Suprapubic skin (tissue), 4 donors: ENCODE measurements at places on chromosomes 6 and 20. TPM values are rescaled to one million over a fixed set of nuclear protein-coding genes. Genes with fewer than 3 reads are reported as not detected.

- no peak overlapping the region for H3K4me3 ChIP-seq
- no peak overlapping the region for H3K27ac ChIP-seq
- H3K36me3 ChIP-seq, result no peaks in the 10 kb centered on the region
- no peaks in the 10 kb centered on the region for H3K27me3 ChIP-seq
Measured at GRCh38 chr6:164097056-164097455, 682.5 kb downstream of the QKI start.

DNA sequence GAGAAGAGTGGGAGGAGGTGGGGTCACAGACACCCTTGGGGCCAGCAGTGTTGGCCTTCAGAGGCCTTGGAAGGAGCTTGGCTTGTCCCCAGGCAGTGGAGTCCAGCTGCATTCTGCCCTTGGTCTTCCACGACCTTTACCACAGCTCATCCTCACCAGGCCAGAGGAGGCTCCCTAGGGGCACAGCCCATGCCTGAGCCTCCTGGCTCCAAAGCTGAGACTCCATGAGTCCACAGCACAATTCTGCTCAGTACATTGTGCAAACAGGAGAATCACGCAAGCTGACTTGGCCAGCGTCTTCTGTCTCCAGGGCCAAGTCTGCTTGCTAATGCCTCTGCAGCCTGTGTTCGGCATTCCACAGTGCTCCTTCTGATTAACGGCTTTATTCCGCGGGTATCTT lies 337.2 kb downstream of the SMOC2 start:
- no peak for DNase-seq
- H3K36me3 ChIP-seq, result no peaks in the 10 kb centered on the region
- no peak overlapping the region for H3K27ac ChIP-seq

- H3K27ac ChIP-seq, result no peak overlapping the region
- H3K36me3 ChIP-seq, result no peaks in the 10 kb centered on the region
- H3K4me3 ChIP-seq, result no peak overlapping the region
- H3K4me1 ChIP-seq, result peaks cover 14% of the 10 kb centered on the region
Measured at GRCh38 chr6:151001387-151002056, 136.0 kb downstream of the MTHFD1L start.

DNA sequence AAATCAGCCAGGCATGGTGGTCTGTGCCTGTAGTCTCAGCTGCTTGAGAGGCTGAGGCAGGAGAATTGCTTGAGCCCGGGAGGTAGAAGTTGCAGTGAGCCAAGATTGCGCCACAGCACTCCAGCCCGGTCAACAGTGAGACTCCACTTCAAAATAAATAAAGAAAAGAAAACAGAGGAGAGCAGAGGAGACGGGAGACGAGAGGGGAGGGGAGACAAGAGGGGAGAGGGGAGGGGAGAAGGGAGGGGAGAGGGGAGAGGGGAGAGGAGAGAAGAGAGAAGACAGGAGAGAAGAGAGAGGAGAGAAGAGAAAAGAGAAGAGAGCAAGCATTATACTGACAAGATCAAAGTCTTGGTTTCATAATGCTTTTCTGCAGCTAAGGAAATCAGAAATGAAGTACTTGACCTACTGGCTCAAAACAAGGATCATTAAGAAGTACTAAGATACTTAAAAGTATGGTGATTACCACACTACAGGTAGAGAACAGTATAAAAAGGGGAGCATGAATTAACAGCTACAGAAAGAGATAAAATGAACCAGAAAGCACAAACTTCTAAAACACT lies 30.5 kb downstream of the FAM8A1 start:
- no peaks in the 10 kb centered on the region for H3K27me3 ChIP-seq
- H3K4me3 ChIP-seq, result no peak overlapping the region
- no peak overlapping the region for H3K27ac ChIP-seq
- peaks cover 57% of the 10 kb centered on the region for H3K36me3 ChIP-seq
- no peaks in the 10 kb centered on the region for H3K4me1 ChIP-seq

GRCh38 chr6:4287811-4288244 lies 152.5 kb upstream of the ECI2 start:
- no peak overlapping the region for H3K27ac ChIP-seq
- no peak overlapping the region for H3K4me3 ChIP-seq
- peaks cover 3% of the 10 kb centered on the region for H3K4me1 ChIP-seq
- DNase-seq, result no peak
- H3K36me3 ChIP-seq, result no peaks in the 10 kb centered on the region

- H3K27me3 ChIP-seq, result no peaks in the 10 kb centered on the region
- H3K4me3 ChIP-seq, result peak overlapping the region; percentile 89
- H3K4me1 ChIP-seq, result peaks cover 41% of the 10 kb centered on the region
- no peak for DNase-seq
- H3K27ac ChIP-seq, result peak overlapping the region; percentile 90
- H3K36me3 ChIP-seq, result no peaks in the 10 kb centered on the region
Measured at GRCh38 chr6:127343809-127344659, 625 bp upstream of the ECHDC1 start.

DNA sequence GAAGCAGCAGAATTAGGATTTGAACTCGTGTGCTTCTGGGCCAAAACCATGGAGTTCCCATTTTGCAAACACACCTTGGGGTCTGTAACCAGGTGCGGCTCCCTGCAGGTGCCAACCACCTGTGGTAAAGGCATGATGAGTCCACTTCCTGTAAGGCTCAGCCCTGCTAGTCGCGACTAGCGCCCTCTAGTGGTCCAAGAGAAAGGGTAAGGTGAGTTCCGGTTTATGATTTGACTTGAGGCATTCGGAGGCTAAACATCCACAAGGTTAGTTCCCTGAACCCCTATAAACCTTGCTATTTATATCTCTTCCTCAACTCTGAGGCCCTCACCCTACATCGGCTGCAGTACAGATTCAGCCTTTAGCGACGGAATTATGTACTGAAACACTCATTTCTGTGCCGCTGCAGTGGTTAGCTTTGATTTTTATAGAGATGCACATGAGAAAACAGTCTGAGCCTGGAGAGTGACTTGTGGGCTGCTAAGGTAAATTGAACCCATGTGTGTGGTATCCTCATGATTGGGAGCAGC lies 173.4 kb downstream of the PLCB1 start:
- DNase-seq, result peak; percentile 60
- H3K27me3 ChIP-seq, result no peaks in the 10 kb centered on the region
- H3K4me1 ChIP-seq, result peaks cover 7% of the 10 kb centered on the region

RBM12 gene
- 38.7 TPM for total RNA-seq

TMEM74B gene
- total RNA-seq, result 9.6 TPM

BPIFA1 gene
- total RNA-seq, result not detected

PROKR2 gene
- not detected for total RNA-seq

DEFB113 gene
- not detected for total RNA-seq

GRM1 gene
- total RNA-seq, result not detected
